DMS53 (cell line): ENCODE measurements at places on chromosomes 11 and 22.
A peak's percentile ranks its signal among the peaks of the same experiment; 100 is the strongest.

DNA sequence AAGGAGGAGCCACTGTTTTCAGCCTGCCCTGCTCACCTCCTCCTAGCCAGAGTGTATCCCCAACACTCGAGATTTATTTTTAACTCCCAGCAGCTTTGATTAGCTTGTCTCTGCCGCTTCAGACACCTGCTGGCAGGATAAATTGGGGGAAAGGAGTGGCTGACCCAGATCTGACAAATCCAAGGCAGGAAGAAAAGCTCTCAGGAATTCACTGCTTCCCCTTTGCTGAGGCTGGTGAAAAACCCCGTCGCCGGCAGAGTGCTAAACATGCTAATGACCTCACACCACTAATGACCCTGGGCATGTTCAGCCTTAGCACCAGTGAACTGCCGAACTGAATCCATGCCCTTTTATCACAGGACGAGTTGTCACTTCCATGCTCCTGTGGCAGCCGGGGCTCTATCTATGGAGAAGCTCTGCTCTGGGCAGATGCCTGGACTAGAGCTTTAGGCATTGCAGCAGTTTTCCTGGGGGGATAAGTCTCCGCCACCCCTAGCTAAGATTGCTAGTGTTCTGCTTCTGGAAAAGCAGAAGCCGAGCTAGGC is 52.2 kb downstream of the FEZ1 start:
- no peak for DNase-seq

DNA sequence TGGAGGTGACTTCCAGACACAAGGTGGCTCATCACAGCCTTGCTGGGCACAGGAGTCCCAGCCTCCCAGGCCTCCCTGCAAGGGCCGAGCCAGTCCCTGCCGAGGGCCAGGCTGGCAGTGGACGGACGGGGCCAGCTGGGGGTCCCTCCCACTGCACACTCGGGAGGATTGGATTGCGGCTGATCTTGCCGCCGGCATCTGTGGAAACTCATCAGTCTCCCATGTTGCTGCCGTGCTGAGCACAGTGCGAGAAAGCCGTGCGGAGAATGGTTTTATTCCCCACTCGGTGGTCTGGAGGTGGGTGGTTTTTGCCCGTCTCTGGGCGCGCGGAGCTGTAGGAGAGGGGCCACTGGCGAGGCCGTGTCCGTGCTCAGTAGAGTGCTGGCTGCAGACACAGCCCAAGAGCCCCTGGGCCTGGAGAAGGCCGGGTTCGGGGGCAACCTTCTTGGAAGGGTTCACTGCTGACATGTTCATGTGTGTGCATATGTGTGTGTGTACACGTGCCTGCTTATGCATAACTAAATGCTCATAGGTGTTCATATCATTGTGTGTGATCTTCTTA is 1246.4 kb downstream of the BRD1 start:
- no peak for DNase-seq

DNA sequence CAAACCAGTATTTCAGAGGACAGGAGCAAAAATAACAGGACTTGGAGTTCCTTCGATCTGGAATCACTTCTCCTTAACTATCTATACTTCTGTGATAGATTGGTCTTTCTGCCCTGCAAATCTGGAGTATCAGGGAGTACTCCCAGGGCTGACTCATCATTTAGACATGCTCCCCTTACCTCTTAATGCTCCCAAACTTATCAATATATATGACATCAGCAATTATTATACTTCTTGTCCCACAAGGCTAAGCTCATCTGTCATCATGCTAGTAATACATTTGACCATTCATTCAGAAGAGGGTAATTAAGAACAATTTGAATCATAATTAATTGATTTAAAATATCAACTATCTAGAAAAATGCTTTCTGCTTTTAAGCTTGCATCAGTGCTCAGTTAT is 163.8 kb downstream of the SWAP70 start:
- DNase-seq: no peak

DNA sequence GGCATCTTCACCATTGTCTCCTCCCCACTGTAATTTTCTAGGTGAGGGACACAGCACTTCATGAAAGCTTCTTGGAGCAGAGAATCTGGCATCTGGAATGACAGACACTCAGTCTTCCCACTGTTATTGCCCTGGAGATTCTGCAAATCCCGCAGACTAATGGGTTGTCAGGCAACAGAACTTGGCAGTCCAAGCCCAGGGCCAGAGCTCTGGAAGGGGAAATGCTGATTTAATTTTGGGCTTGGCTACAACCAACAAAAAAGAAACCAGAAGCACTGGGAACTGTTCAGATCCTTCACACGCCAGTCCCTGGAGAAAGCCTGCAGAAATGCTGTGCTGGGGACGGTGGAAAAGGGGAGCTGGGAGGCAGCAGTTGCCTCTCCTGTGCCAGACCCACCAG is 71.5 kb upstream of the BID start:
- DNase-seq: peak; percentile 34

DNA sequence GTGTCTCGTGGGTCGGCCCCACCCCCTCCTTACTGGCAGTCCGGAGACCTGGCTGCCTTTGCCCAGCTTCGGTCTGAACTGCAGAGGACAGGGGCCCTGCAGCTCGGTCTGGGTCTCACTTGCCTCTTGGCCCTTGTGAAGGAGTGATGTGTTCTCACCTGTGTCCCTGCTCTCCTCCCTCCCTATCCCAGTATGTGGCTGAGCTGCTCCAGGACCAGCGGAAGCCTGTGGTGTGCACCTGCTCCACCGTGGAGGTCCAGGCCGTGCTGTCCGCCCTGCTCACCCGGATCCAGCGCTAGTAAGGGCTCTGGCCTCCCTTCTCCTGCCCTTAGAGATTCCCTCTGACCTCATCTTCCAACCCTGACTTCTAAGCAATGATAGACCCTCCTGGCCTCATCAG is 35.7 kb upstream of the RAB1B start:
- DNase-seq: no peak

DNA sequence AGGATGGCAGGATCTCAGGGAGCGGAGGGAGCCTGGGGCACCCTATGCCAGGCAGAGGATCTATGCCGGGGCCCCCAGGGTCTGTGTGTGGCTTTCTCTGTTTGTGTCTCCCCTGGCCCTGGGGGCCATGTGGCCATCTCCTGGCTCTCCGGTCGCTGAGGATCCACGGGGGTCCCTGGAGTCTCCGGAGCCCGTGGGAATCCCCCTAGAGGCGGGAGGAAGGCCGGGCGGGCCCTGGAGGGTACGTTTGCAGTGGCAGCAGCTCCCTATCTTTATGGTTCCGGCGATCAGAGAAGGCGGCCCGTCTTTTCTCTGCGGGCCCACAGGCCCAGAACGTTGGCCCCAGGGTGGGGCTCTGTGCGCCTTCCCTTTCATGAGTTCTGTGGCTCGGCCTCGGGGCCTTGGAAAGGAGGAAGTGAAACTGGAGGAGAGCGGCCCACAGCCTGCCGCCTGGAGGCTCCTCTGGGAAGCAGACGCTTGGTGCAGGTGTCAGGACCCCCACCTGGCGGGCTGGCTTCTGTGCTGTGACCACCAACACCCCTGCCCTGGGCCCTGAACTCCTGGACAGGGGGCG is 82.1 kb downstream of the KCNQ1 start:
- no peak for DNase-seq

DNA sequence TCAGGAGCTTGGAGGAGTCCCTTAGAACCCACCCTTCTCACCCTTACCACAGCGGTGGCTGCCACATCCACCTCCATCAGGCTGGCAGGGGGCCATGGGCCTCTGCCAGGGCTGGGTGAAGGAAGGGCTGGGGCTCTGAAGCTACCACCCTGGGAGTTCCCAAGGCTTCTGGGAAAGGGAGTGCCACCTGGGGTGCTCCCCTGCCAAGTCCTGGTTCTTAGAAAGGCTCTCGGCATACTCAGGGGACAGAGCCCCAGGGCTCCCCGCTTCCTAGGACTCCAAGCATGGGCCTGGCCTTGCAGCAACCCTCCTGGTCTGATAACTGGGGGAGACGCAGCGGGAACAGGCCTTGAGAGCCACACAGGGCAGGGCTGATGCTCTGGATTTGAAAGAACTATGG is 438 bp upstream of the PLA2G3 start:
- DNase-seq: no peak

- DNase-seq: no peak
Observed at GRCh38 chr11:94581926-94582325, 14.8 kb downstream of the PIWIL4 start.

- DNase-seq: peak; percentile 74
Observed at GRCh38 chr11:32829157-32829679, 509 bp upstream of the PRRG4 start.

GRCh38 chr11:107844041-107844440 is 14.5 kb downstream of the SLC35F2 start:
- no peak for DNase-seq

DNA sequence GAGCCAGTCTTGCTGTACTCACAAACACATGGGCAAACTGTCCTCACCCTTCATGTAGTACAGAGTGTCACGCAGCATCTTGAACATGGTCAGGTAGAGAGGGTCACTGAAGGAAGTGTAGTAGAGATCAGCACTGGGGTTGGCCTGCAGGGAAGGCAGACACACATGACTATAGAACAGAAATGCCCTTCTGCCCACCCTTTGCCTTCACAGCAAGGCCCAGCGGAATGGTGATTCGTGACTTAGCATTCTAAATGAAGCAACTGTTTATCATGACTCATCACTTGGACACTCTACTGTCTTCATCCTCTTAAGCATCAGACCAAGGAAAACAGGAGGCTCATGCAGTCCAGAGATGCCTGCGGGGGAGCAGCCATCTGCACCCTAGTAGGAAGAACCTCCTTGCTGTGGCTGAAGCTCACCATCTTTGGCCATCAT is 33.4 kb downstream of the SERPIND1 start:
- no peak for DNase-seq

GRCh38 chr22:50268655-50269113 is 1.5 kb downstream of the MAPK11 start:
- DNase-seq: peak; percentile 74

GRCh38 chr22:32327066-32327465 is 30.6 kb upstream of the RFPL3 start:
- no peak for DNase-seq

- DNase-seq: no peak
Observed at GRCh38 chr11:293852-294661, 5.1 kb downstream of the PGGHG start.

DNA sequence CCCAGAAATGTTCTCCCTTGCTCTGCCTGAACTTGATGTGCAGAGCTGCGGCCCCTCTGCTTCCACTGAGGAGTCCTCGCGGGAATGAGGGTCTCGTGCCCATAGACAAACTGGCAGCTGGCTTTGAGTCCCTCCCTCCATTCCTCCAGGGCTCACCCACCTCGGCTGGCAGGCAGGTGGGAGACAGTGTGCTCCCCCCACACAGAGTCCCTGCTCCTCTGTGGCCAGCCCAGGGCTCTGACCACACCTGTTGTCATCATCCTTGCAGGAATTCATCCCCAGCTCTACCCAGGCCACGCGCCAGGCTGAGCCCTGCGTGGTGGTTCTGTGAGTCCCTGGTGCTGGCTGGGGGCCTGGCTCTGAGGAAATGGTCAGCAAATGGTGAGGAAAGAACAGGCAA is 521.9 kb downstream of the TBC1D22A start:
- no peak for DNase-seq

GRCh38 chr11:19076744-19077589 is 16.4 kb upstream of the MRGPRX2 start:
- DNase-seq: peak; percentile 72

DNA sequence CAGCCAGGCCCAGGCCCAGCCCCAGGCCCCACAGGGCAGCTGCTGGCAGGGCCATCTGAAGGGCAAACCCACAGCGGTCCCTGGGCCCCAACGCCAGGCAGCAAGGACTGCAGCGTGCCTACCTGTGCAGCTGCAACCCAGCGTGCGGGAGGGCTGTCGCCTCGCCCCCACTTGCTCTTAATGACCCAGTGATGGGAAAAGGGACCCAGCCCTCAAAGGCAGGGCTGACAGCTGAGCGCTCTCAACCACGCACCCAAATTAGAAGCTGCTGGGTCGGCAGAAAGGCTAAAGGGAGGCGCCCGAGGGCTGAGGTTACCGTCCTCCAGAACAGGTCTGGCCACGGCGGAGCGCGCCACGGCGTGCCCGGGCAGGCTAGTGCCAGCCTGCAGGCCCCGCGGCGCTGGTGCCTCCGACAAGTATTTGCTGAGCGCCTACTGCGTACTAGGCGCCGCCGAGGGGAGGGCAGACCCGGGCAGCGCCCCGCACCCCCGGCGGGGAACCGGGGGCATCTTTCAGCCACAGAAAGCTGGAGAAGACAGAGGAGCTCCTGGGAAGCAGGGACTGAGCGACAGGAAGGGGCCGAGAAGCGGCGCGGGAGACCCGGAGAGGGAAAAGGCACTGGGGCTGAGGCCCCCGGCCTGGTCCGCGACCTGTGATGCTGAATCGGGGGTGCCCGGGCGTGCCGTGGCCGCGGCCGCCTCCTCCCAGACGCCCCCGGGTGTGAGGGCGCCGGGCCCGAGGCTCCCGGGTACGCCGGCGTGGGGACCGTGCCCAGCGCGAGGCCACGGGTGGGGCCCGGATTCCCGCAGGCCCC is 773 bp downstream of the HRAS start:
- DNase-seq: peak; percentile 83

GRCh38 chr11:24502425-24502824 is 5.6 kb downstream of the LUZP2 start:
- DNase-seq: no peak

- DNase-seq: no peak
Observed at GRCh38 chr11:57098191-57098590, 83.6 kb upstream of the LRRC55 start.

GRCh38 chr11:43712676-43713075 is 32.1 kb downstream of the HSD17B12 start:
- no peak for DNase-seq

DNA sequence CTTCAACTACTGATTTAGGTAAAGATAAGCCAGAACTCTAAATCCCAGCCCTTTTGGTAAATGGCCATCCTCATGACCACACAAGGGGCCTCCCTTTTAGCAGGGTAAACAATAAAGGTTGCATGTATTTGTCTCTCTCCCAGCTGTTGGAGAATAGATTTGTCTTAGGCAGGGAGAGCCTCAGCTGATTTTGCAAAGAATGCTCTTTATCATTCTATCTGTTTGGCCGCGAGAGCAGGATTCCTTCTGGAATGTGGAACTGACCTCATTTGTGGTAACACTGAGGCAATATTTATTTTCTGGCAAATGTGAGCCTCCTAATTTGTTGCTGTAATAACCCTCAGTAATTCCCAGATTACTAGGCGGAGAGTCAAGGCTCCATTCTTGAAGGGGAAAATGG is 15.3 kb downstream of the PTS start:
- no peak for DNase-seq

GRCh38 chr11:22194306-22194705 is 1.4 kb downstream of the ANO5 start:
- peak; percentile 20 for DNase-seq

GRCh38 chr11:95102733-95103132 is 13.1 kb downstream of the ENDOD1 start:
- DNase-seq: no peak

- DNase-seq: no peak
Observed at GRCh38 chr11:88193278-88193677, 18.0 kb upstream of the RAB38 start.

- peak; percentile 53 for DNase-seq
Observed at GRCh38 chr11:91435694-91436395, 788.8 kb upstream of the FAT3 start.

DNA sequence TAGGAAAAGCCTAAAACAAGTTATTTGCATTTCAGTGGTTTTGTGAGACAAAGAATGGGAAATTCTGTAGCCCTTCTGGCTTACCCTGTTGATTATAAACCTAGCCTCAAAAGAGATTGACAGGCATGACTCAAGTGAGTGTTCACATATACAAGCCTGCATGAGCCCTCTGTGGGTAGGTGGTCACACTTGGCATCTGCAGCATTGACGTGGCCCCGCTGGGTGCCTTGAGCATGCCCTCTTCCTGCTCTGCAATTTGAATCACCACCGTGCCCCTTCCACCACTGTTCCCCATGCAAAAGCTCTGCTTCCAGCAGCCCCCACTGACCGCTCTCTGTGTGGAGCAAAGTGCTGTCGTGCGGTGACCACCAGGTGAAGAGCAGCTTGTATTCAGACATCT is 21.0 kb upstream of the ADSL start:
- DNase-seq: no peak

- no peak for DNase-seq
Observed at GRCh38 chr22:39176143-39176713, 23.7 kb upstream of the CBX7 start.
